ENCODE measurements at places on chromosomes 16 and 17. TPM values are rescaled to one million over a fixed set of nuclear protein-coding genes. Genes with fewer than 3 reads are reported as not detected.

The GAS7 gene
- polyA plus RNA-seq = 18.4 TPM

The VTN gene
- polyA plus RNA-seq = 13.5 TPM

DNA sequence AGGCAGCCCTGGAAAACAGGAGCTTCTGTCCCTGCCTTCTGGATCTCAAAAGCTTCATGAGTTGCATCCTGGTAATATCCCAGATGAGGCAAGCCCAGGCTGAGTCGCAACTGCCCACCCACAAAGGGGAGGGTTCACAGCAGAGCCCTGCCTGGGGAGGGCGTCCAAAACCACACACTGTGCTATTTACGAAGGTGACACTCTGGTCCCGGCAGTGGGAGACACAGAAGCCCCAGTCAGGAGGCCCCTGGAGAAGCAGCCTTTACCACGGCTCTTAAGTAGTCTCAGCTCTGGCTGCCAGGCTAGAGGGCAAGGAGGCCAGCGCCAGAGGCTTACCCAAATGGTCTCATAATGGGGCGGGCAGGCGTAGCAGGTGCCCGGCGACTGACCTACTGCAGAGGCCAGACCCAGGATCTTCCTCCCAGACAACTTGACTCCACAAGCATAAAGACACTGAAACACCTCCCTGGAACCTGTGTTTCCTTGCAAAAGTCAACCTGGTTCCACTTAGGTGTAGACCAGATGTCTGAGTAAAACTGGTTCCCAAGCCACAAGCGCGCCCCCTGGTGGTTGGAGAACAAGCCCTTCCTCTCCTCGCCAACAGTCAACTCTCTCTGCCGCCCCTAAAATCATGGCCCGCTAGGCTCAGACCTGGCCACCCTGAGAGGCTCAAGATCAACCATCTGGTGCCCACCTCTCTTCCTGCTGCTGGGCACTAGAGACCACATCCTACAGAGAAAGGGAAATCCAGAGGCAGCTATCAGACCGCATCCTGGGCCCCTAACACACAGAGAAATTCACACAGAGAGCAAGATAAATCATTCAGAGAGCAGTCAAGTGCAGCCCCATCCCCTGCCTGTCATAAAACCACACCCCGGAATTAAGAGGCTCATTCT lies 5.2 kb downstream of the AXIN2 start:
- DNase-seq = no peak

GRCh38 chr16:72938795-72939164 lies 109.1 kb downstream of the ZFHX3 start:
- no peak for DNase-seq

The PRRT2 gene
- polyA plus RNA-seq = 10.0 TPM

DNA sequence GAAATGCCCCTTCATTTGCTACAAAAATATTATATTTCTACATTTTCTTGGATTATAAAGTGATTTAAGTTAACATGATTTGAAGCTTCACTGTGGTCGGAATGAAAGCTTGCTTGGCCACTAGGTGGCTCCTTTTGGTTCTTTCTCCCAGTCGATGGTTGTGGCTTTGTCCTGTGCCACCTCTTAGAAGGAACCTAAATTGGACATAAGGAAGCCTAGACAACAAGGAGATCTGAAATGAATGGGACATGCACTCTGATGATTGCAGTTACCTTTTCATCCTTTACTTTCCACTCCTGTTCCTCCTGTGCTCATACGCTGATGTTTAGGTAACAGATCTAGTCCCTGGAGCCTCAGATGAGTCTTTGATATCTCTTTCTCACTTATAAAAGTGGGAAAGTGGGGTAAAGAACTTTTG lies 39.2 kb downstream of the FTO start:
- no peak for DNase-seq

DNA sequence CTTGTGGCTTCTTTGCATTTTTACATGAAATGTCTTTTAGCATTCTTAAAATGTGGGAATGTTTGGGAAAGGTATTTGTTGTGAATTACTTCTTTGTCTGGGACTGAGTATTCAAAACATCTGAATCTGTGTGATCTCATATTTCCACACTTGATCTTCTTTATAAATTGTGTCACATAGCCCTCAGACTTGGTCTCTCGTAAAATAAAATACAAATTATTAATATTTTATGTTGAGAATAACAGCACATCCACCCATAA lies 81.9 kb downstream of the TUBD1 start:
- DNase-seq = no peak

The SLC16A11 gene
- 0.62 TPM for polyA plus RNA-seq

The KRT14 gene
- 0.70 TPM for polyA plus RNA-seq

The VMO1 gene
- 0.74 TPM for polyA plus RNA-seq

The RASD1 gene
- polyA plus RNA-seq = 0.99 TPM

DNA sequence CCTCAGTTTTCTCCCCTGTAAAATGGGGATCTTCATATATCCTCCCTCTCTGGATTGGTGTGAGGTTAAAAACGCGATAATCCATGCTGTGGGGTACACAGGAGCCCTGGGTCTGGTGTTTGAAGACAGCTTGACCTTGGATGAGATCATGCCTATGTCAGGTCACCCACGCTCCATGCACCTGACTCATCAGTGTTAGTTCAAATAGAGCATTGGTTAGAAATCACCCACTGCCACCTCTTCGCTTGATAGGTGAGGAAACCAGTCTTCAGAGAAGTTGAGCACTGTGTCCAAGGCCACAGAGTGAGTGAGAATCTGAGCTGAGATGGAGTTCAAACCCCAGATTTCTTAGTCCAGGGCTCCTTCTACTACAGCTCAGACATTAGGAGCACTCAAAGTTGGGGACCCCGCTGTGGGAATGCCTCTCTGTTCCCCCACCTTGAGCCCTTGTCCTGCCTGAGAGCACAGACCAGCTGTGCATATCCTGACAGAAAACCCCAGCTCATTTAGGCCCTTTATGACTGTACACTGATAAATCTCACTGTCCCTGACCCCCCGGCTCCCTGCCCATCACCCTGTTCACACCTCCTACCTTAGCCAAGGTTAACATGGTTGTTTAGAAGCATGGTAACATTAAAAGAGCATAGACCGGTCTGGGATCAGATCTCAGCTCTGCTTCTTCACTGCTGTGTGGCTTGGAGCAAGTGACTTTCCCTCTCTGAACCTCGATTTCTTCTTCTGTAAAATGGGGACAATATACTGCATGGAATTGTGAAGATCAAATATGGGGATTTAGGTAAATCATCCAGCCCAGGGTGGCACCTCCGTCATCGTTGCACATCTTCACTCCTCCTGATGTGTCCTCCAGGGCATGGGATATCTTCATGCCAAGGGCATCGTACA lies 22.4 kb upstream of the LGALS9 start:
- DNase-seq = no peak

The DYNLRB2 gene
- polyA plus RNA-seq = 10.8 TPM

DNA sequence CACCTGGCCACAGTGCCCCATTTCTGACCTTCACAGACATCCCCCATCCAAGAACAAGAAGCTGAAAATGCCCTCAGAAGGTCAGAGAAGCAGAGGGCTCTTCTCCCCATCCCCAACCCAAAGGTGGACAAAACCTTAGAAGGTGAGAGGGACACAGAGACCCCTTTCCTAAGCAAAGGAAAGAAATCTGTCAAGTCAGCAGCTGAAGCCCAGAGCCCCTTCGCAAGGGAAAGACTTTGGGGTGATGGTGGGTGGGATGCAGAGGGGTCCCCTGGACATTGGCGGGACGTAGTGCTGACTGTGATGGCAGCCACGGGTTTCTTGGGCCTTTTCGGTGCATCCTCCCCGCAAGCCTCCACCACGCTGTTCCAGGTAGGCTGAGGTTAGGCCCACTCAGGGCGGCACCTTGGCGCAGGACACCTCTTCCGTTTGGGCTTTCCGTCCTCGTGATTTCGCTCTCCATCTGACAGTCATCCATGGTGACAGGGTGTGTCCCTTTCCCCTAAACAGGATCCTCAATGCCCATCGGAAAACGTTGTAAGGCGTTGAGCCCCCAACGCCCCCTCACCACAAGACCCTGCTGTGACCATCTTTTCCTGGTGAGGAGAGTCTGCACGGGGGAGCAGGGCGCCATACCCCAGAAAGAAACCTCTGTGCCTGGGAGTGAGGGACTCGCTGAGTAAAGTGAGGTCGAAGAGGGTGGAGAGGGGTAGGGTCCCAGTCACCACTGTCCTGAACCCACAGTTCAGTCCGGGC lies 10.7 kb upstream of the GSDMA start:
- DNase-seq = no peak

DNA sequence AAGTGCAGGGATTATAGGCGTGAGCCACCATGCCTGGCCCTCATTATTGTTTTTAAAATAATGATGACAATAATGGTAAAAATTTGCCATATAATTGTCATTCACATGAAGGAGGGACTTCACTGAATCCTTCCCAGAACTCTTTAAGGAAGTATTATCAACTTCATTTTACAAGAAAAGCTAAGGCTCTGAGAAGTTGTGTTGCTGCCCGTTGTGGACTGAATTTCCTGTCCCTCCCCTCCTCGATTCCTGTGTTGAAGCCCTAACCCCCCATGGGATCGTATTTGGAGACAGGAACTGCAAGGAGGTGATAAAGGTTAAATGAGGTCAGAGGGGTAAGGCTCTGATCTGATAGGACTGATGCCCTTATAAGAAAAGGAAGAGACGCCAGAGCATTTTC lies 458.0 kb downstream of the HAPSTR1 start:
- DNase-seq = no peak

DNA sequence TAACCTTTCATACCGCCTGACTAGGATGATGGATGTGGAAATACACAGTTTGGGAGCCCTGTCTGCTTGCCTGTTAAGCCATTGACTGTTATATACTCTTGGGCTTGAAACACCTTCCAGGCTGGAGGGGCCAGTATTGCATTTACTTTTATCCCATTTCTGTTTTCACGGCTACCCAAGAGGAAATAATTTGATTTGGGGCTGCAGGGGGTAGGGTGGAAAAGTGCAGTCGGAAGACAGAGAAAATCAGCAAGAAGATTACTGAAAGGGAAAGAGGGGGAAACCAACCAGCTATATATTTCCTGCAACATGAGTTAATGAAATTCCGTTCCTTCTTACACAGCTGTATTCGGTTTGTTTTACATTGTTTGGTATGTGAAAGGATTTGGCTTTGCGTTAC lies 202.5 kb downstream of the CDH13 start:
- DNase-seq = no peak

GRCh38 chr16:87138316-87138715 lies 178.9 kb downstream of the C16orf95 start:
- no peak for DNase-seq

DNA sequence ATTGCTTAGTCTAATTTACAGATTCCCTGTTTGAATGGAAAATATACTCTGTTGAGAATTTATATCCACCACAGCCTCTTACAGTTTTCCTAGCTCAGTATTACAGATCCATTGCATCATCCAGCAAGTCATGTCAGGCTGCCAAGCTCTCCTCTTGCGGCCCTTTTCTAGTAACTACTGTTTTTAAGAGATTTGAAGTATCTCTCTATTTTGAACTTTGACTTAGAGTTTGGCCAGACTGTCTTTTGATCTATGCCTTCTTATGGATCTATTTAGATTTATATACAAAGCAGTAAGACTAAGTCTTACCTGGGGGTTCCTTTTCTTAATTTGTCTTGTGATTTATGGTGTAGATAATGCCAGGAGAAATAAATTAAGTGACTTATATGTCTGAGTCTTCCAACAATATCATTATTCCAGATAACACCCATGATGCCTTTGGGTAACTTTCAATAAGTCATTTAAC lies 53.1 kb upstream of the ABCC11 start:
- no peak for DNase-seq

DNA sequence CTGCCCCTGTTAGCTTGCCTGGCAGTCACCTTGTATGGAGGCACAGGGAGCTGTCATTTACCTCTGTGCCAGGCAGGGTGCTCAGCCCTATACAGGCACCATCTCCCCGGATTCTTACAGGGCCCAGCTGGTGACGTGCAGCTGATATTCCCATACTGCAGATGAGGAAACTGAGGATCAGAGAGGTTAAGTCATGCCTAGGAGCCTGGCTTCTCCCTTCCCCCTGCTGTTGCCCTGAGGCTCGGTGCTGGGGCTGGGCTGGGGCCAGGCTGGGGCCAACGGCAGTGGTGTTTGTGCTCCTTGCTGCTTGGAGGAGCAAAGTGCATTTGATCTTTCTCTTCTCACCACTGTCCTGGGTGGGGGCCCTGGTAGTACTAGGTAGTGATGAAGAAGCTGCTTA lies 54.7 kb upstream of the IL34 start:
- DNase-seq = no peak

DNA sequence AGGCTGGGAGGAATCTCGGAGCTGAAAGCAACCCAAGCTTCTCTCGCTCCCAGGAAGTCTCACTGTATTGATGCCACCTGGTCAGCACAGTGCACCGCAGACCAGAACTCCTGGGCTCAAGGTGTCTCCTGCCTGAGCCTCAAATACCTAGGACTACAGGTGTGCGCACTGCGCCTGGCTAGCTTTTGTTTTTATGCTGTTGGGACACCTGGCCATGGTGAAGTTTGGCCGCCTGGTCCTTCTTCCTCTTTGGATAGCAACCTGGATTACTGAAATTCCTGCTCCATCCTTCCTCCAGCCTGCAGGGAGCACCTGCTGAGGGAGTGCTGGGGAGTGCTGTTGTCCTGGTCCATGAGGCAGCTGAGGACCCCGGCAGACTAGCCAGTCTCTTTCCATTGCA lies 56.6 kb downstream of the COTL1 start:
- DNase-seq = no peak

The ANKFN1 gene
- polyA plus RNA-seq = 0.35 TPM

DNA sequence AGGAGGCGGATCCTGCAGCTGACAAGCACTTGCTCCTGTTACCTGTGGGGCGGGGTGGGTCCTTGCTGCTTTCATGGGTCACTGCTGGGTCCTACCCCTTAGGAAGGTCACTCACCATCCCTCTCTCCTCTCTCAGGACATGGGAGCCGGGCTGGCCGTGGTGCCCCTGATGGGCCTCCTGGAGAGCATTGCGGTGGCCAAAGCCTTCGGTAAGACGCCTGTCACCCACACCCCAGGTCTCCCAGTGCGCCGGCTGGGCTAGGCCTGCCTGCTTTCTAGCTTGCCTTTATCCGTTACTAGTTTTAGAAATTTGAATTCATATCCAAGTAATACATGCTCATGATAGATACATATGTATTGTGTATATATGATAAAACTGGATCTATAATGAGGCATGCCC lies 17.2 kb downstream of the SLC26A11 start:
- DNase-seq = no peak

DNA sequence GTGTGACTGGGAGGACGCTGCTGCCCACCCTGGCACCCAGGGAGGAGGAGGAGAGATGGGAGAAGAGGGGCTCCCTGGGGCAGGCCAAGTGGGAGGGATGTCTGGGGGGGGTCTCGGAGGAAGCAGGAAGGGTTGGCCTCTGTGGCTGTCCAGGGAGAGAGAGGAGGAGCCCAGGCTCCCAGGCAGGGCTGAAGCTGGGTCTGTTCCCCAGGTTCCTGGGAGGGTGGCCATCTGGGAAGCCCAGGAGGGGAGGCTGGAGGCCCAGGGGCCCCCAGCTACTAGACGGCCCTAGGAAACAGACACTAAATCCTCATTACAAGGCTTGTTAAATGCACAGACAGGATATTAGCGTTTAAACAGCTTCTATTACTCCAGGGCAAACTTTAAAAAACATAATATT lies 139.8 kb downstream of the ENGASE start:
- DNase-seq = no peak

All from left renal cortex interstitium (tissue), 4 donors.